ENCODE measurements at places on chromosomes 5 and 9.

- DNase-seq: no peak
These were observed 7.3 kb upstream of the BARHL1 start for GRCh38 chr9:132575005-132575609.

DNA sequence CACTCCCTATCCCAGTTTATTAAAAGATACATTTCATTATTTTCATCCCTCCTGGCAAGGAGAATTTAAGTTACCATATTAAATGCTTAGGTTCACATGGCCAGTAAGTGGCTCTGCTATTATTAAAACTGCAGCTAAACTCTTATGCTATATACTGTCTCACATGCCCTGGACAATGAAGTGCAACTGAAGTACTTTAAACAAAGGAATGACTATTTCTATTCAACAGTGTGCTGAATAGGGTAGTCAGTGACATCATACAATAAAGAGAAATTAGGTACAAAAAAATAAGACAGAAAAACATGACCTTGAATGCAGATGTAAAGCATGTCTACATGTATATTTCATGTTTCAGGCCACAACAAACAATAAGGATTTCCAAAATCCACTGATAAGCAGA lies 282.6 kb upstream of the SMC2 start:
- DNase-seq: no peak

DNA sequence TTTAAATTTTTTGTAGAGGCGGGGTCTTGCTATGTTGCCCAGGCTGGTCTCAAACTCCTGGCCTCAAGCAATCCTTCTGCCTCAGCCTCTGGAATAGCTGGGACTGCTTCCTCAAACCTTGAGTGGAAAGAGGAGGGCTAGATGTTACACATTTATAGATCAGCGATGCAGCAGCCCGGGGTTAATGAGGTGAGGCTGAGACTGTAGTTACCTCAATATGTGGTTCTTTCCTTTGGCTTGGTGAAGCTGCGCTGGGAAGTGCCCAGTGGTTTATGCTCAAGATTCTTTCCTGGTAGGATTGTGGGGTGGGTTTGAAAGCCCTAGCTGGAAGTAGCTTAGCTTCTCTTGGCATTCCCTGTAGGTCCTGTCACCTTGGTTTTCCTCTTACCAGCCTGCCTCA lies 22.5 kb downstream of the ZNF618 start:
- no peak for DNase-seq

- DNase-seq: peak; percentile 47
These were observed 31.2 kb upstream of the AFAP1L1 start for GRCh38 chr5:149240354-149240998.

DNA sequence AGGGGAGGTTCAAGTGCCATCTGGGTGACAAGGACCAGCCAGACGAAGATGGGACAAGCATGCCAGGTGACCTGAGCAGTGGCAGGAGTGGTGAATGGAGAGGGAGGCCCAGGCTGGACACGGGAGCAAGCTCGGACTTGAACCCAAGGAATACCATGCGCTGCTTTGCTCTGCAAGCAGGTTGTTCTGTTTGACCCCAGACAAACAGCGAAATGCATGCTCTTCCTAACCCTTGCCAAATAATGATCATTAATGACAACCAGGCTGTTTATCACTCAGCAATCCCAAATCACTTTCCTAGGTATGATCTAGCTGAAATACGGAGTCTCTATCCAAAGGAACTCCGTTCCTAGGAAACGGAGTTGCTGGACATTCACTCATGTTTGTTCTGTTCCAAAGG lies 77.4 kb downstream of the PTPDC1 start:
- no peak for DNase-seq

DNA sequence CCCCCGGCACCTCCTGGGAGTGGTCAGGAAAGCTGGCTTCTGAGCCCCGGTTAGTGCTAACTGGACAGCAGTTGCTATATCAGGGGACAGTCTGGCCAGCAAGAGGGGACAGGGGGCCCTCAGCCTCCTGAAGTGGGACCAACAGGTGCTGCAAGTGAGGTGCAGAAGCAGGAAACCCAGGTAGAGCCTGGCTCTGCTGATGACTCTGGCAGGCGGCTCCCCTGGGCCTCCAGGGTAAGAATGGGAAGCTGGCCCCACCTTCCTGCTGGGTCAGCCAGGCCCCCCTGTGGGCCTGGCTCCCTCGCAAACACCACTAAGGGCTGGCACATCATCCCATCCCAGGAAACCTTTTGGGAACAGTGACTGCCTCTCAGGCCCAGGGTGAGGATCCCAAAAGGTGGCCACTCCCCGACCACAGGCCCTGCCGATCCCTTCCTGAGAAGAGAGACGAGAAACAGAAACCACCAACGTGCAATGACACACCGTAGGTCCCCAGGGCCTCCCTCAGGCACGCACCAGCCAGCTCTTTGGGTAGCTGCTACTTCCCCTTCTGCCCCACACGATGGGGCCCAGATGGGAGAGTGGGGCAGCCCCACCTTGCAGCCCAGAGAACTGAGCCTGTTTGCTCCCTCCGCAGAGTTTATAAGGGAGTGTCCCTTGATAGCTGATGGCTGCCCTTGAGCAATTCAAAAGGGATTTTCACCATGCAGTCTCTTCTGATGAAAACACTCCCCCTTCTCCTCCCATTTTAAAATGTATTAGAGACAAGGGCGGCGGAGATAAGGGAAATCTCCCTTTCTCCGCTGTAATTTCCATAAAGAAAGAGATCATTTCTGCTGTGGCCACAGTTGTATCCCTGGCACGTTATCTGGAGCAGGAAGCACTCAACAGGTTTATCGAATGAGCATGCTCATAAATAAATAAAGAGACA lies 76.8 kb downstream of the STK10 start:
- peak; percentile 36 for DNase-seq

GRCh38 chr5:172853355-172853975 lies 19.4 kb downstream of the ERGIC1 start:
- DNase-seq: no peak

DNA sequence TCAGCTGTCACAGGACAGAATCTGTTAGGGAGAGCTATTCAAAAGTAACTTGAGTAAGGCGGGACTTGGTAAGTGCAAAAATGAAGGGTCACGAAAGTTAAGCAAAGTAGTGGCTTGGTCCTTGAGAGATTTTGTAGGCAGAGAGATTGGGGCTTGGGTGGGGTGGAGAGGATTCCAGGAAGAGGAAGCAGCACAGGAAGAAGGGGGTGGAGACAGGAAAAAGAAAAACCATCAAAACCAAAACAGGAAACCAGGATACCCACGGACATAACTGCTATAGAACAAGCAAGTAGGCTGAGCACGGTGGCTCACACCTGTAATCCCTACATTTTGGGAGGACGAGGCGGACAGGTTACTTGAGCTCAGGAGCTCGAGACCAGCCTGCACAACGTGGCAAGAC lies 3.7 kb downstream of the ROPN1L start:
- DNase-seq: no peak

DNA sequence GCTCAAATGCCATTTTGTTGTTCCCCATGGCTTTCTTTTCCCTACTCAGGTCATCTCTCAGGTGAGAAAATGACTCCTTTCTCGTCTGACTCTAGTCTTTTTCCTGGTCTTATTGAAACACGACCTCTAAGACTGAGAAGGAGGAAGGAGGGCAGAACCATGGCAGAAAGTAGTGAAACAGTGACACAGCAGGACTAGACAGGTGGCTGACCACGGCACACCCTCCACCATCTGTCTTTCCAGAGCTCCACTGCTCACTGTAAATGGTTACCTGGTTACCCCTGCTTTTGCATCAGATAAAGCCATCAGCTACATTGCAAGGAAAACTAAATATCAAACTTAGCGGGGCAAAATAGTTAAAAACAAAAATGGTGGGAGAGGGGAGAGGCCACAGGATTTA lies 30.9 kb downstream of the NR4A3 start:
- DNase-seq: no peak

DNA sequence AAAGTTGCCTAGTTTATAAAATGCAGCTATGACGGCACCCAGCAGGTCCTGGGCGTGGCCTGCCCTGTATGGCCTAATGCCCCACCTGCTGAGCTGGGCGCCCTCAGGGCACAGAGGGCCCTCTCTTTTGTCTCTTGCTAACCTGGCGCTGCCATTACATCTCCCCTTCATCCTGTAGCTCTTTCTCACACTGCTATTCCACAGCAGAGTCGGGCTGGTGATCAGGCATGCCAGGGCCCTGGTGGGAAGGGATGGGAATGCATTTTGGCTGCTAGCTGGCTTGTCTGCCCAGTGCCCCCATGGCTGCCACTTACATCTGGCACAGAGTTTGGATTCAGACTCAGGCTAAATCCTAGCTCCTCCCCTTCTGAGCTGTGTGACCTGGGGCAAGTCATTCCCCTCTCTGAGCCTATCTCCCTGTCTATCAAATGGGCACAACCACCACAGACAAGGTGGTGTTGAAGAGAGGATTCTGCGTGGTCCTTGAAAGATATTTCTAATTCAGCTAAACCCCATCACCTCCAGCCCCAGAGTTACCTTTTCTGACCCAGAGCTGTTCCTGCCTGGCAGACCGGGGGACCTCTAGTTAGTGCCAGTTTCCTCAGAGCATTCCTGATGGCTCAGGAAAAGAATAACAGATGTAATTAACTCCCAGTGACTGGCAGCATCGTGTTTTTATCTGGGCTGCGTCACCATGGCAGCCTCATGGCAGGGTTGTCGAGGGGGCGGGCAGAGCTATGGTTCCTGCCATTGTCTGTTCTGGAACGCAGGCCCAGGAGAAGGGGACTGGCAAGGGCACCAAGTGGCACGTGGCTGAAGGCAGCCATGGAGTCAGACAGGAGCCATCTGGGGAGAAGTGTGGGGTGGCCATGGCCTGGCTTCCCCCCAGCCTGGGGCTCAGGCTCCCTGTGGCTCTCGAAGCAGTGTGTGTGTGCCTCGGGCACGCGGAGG lies 6.3 kb downstream of the PRR7 start:
- no peak for DNase-seq

DNA sequence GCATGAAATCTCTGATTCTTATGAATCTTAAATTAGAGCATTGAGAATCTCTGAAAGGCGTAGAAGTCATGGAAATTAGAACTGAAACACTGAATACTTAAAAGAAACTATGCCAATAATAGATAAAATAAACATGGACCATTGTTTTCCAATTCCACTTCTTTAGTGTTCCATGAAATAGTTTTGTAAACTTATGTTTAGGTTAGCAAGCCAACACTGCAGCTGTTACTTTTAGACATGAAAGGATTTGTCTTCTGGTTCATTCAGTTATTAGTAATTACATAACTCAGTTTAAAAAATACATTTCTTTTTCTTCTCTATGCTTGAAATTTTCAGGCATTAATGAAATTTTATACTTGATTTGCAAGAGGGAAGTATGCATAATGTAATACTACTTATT lies 733.4 kb upstream of the NUDT12 start:
- DNase-seq: no peak
